ENCODE measurements at places on chromosomes 16 and 17.

DNA sequence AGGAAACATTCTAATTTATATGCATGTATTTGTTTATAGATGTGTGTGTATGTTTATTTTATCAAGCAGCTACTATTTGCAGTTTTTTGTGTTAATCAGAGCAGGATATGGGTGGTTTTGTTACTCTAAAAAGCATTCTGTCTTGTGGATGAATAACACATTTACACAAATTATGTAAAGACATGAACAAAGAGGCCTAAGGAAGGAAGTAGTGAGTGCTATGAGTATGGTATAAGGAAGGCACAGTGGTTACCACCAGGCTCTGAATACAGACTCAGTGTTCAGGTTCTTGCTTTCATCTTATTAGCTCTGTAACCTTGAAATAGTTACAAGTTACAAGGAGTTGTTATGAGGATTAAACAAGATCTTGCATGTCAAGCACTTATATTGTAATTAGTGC lies 33.9 kb downstream of the STXBP4 start:
- no peak for DNase-seq

- DNase-seq = no peak
Measured at GRCh38 chr16:79209308-79209707, 391.2 kb downstream of the MAF start.

- DNase-seq = no peak
Measured at GRCh38 chr17:67051155-67051538, 6.8 kb downstream of the CACNG1 start.

GRCh38 chr16:53052519-53053501 lies at the start of gene CHD9NB:
Gene CHD9NB (minus strand): TSS chr16:53052897. CDS start chr16:53044158, 8,739 bp downstream.
- DNase-seq = peak; percentile 80

GRCh38 chr16:84827131-84827574 lies 7.4 kb downstream of the CRISPLD2 start:
- peak; percentile 25 for DNase-seq

DNA sequence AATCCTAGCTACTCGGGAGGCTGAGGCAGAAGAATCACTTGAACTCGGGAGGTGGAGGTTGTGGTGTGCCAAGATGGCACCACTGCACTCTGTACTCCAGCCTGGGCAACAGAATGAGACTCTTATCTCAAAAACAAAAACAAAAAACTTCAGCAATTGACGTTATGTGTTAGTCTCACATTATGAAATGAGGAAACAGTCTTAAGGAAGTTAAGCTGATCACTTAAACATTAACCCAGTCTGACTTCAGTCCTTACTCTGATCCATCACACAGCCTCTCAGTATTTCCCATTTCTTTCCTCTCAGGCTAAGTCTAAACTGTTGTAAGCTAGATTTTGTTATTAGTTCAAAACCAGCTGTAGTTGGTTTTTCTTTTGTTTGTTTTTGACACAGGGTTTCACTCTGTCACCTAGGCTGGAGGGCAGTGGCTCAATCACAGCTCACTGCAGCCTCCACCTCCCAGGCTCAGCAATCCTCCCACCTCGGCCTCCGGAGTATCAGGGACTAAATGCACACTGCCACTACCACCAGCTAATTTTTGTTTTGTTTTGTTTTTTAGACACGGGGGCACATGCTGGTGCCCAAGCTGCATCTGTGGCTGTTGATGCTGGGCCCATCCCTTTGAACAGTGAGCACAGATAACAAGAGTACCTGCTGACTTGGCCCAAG lies 6.3 kb downstream of the JPT1 start:
- peak; percentile 63 for DNase-seq

DNA sequence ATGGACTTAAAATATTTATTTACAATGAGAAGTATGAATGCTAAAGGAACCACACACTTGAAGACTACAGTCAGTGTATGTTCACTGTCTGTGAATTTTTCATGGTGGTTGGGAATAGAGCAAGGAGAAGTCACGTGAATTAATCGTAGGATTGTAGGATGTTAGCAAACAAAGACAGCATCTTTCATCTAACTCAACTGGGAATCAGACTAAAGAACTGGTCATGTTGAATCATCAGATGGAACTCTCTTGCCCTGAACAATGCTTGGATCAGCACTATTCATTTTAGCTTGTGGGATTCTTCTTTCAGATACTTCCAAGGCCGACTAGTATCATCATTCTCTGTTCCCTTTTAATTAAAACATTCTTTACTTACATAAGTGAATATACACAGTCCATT lies 18.1 kb downstream of the KCNJ2 start:
- DNase-seq = peak; percentile 25

- DNase-seq = peak; percentile 49
Measured at GRCh38 chr17:27241346-27241946, 52.5 kb upstream of the WSB1 start.

- DNase-seq = peak; percentile 48
Measured at GRCh38 chr17:41512546-41513167, 6.0 kb downstream of the KRT15 start.

- peak; percentile 95 for DNase-seq
Measured at GRCh38 chr17:29140051-29140621, 40.1 kb downstream of the MYO18A start.

DNA sequence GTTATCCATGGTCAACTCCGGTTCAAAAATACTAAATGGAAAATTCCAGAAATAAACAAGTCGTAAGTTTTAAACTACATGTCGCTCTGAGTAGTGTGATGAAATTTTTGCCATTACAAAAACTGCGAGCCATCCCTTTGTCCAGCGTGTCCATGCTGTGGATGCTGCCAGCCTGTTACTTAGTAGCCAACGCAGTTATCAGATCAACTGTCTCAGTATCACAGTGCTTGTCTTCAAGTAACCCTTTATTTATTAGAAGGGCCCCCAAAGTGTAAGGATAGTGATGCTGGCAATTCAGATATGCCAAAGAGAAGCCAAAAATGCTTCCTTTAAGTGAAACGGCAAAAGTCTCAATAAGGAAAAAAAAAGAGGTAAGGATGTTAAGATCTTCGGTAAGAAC lies 23.9 kb downstream of the SNN start:
- DNase-seq = no peak

GRCh38 chr17:79340333-79341221 lies 266.0 kb downstream of the ENGASE start:
- DNase-seq = no peak

DNA sequence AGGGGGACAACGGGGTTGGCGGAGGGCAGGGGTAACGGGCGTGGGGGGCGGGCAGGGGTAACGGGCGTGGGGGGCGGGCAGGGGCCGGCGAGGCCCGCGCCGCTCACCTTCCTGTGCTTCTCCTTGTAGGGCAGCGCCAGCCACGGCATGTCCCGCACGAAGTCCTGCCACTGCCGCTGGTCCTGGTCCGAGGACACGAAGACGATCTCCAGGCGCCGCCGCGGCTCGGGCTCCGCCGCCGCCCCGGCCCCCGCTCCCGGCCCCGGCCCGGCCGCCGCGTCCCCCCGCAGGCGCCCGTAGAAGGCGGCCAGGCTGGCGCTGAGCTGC lies 401 bp downstream of the NXN start:
- no peak for DNase-seq

GRCh38 chr16:71423865-71424264 lies 18.0 kb downstream of the TLE7 start:
- no peak for DNase-seq

DNA sequence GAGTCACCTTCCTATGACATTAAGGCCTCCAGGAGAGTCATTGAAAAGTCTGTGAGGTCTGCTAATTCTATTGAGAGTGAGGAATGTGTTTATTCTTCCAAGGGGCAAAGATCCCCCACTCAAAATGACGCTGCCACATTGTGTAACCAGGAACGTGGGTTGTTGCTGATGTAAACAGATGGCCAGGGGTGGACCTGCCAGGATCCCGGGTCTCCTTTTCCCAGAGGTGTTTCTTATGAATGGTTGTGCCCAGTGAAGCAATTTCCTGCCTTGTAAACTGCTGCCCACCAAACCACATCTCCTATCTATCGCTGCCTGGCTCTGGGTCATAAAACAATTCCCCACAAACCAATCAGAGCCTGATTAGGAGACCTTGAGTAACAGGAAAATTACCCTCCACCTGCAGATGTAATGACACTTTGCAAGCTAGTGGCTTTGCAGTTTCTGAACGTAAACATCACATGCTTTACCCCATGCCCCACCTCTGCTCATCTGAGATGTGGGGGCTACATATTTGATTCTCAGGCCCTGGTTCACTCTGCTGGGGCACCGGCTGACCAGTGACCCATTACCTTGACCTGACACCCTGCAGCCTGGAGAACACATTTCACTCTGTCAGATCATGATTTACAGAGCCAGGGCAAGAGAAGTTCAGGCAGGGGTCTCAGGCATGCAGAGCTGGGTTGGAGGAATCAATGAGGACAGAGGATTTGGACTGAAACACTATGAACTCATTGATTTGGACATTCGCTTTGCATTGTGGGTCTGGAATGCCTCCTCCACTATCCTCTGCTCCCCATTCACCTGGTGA lies 33.1 kb upstream of the DDX52 start:
- DNase-seq = no peak

- DNase-seq = no peak
Measured at GRCh38 chr17:48970224-48970623, 1.8 kb upstream of the GIP start.

Data from suppressor macrophage treated with lipopolysaccharide for 1 hour (primary cell).